Forelimb muscle (tissue), 1 donor: ENCODE measurements at places on chromosomes 7 and 10.

DNA sequence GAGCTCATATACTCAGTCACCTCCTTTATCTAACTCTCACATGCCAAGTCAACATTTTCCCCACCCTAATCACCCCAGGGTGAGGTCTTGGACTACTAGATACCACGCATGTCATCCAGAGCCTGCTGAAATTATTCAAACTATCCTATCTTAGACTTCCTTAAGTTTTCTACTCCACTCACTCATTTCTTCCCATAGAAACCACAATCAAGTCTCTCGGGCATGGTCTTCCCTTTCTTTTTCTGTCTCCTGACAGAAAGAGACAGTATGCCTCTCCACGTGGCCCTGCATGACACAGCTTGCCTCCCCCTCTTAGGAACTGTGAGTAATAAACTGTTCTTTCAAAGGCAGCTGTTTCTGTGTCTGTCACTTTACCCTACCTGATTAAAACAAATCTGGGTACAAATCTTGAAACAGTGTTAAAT is 29.4 kb downstream of the TAS2R41 start:
- no peak for DNase-seq

DNA sequence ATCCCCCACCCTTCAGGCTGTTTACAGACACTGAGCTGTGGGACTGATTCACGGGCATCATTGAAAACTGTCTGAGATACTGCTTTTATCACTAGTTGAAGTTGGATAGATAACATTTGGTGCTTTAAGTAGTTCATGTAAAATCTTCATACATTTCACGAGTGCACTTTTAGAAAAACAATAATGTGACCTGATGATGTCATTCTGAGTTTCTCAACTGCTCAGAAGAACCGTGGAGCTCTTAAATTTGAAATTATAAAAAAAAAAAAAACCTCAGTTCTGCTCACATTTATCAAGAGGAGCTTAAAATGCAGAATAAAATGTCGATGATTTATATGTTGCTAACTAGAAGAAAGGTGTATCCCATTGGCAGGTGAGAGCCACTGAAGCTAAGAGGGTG is 81.5 kb downstream of the GALNT11 start:
- DNase-seq: no peak

DNA sequence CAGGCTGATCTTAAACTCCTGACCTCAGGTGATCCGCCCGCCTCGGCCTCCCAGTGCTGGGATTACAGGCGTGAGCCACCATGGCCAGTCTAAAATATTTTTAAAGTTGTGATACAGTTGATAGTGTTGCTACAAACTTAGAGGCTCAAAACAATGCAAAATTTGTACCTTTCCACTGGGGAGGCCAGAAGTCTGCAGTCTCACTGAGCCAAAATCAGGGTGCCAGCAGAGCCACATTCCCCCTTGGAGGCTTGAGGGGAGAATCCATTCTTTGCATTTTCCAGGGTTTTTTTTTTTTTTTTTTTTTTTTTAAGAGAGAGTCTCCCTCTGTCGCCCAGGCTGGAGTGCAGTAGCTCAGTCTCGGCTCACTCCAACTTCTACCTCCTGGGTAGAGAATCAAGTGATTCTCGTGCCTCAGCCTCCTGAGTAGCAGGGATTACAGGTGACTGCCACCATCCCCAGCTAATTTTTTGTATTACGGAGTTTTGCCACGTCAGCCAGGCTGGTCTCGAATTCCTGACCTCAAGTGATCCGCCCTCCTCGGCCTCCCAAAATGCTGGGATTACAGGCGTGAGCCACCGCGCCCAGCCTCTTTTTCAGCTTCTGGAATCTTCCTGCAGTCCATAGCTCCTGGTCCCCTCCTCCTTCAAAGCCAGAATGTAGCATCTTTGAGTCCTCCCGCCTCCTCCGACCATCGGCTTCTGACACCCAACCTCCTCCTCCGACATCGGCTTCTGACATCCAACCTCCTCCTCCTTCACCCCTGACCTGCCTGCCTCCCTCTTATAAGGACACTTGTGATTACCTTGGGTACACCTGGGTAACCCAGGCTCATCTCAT is 37.2 kb downstream of the KLRG2 start:
- DNase-seq: no peak

DNA sequence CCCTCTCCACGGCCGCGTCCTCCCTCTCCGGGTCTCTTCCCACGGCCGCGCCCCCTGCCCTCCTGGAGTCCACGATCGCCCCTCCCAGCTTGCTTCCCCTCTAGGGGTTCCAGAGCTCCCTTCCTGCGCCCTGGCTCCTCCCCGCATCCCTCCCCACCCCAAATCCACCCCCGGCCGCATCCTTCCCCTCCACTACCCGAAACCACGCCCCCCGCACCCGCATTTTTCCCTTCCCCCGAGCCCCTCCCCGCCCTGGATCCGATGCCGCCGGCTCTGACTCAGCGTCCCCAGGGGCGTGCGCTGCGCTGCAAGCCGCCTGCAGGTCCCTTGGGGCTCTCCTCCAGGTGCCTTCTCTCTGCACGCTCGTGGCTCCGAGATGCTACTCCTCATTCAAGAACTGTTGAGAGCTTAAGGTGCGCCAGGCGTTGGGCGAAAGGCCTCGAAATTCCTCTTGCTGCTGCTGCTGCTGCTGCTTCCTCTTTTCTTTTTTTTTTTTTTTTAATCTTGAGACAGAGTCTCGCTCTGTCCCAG is 372 bp upstream of the TMEM130 start:
- DNase-seq: no peak

DNA sequence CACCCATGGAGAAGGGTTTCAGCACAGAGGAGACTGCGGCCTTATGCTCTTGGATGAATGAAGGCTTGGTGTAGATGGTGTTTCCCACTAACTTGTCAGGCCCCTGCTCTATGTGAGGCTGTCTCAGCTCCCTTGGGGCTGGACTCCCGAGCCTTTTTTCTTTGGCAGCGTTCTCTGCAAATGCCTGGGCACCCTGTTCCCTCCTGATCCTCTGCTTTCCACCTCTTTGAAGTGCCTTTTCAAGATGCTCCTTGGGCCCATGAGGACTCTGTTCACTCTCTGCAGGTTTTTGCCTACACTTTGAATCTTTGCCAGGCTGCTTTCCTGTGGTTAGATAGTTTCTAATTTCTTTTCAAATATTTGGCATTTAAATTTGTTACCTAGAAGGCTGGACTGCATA is 6.8 kb upstream of the ACBD5 start:
- DNase-seq: no peak

- DNase-seq: no peak
Measured at GRCh38 chr10:62527019-62527827, 153.1 kb downstream of the ZNF365 start.

DNA sequence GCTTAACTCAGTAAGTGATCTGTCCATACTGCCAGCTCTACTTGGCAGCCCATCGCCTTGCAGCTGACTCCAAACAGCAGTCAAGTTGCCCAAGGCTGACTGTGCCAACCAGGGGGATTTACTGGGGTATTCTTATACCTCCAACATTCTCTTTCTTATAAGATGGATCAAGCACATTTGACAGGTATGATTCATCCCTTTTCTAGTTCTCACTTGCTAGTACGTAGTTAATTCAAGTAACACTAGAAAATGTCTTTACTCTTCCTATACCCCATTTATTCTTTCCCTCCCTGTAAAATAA is 77.0 kb downstream of the SLC25A13 start:
- DNase-seq: no peak

- DNase-seq: no peak
Measured at GRCh38 chr10:130802301-130802700, 509.2 kb downstream of the TCERG1L start.

GRCh38 chr7:77406421-77406820 is 9.7 kb downstream of the GSAP start:
- no peak for DNase-seq

DNA sequence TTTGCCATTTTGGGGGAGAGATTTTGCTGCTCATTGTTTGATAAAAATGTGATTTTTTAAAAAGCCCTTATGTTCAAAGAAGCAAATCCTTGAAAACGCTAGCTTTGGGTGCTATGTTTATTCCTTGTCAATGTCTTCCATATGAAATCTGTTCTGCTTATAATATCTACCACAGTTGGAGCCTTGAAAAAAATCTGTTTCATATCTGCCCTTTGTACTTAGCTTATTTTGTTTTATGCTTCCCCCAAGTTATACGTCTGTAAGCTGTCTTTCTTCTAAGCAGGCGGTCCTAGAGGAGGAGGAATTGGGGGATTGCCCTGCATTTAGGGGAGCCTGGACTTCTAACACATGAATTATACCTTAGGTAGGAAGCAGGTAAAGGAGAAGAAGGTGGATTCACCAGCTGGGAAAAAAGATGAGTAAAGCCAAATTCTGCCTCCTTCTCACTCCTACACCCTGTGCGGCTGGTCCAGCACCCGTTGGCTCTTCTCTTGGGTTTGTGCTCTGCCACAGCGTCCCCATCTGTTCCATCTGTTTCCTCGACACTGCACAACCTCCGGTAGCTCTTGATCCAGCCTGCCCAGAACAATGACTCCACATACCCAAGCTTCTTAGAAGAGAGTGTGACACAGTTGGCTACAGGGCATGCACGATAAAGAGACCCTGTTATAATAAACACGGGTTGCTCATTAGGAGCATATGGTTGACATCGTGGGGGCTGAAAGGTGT is 31.9 kb upstream of the NEUROD6 start:
- no peak for DNase-seq

DNA sequence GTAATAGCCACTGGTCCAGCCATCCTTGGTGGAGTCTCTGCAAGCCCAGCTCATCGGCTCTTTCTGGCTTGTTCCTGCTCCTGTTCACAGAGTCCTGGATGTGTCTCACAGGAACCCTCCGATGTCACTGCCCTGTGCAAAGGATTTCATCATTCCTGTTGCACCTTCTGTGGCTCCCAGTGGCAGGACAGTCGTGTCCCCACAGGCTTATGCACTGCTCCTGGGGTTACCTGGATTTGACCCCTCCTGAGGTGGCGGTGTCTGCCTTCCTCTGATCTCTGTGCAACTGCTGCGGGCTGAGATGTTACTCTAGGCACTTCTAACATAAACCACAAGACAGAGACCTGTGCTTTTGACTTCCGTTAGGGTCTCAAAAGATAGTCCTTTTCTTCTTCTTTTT is 30.6 kb downstream of the APBB1IP start:
- no peak for DNase-seq

- DNase-seq: peak; percentile 5
Measured at GRCh38 chr7:131424219-131424822, 96.6 kb downstream of the MKLN1 start.

GRCh38 chr7:16944936-16945335 is 63.2 kb upstream of the AGR3 start:
- no peak for DNase-seq

DNA sequence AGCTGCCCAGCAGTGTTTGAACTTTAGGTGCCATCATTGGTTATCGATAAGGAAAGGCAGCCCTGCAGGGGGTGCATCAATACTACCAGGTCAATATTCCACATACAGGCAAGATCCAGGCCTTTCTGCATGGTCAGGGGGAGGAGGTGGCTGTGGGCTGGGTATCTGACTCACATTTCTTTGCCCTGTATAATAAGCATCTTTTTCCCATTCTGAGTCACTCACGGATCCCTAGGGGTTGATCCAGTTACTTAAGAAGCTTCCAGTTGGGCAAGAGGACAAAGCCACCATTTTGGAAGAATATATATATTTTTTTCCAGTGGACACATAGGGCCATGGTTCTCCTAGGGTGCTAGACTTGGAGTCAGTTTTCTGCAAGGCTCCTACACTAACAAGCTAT is 114.2 kb upstream of the HABP2 start:
- DNase-seq: no peak

- no peak for DNase-seq
Measured at GRCh38 chr10:3482200-3482993, 302.6 kb downstream of the KLF6 start.

DNA sequence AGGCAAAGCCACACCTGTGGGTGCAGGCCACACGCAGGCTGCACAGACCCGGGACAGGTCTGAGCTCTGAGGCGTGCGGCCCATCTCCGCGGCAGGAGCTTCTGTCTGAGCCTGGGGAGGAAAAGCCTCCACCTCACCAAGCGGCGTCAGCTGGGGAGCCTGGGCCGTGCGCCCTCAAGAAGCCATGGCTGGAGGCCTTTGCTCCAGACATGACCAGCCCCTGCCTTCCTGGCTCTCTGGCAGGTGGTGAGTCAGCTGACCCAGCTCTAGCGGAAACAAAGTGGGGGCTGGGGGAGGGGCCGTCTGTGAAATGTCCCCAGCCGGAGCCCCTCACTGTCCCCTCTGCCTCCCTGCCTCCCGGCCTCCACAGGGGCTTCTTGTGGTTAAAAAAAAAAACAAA is 12.5 kb downstream of the GPER1 start:
- no peak for DNase-seq

GRCh38 chr10:120514035-120514620 is 57.1 kb downstream of the PLPP4 start:
- DNase-seq: peak; percentile 16

DNA sequence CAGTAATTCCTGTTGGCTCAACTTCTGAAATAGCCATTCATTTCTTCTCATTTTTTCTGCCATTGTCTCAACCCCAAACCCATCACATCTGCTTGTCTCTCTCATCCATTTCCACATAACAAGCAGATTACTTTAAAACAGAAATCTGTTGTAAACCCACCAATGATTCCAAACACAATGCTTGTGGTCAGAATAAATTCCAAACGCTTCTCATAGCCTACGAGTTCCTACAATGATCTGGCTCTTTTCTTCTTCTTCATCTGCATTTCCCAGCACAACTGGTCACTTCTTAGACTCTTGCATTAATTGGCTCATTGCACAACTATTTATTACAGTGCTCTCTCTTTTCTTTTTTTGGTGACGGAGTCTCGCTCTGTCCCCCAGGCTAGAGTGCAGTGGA is 364.1 kb downstream of the GATA3 start:
- no peak for DNase-seq

GRCh38 chr7:128362670-128363069 is 1.2 kb upstream of the PRRT4 start:
- DNase-seq: no peak

DNA sequence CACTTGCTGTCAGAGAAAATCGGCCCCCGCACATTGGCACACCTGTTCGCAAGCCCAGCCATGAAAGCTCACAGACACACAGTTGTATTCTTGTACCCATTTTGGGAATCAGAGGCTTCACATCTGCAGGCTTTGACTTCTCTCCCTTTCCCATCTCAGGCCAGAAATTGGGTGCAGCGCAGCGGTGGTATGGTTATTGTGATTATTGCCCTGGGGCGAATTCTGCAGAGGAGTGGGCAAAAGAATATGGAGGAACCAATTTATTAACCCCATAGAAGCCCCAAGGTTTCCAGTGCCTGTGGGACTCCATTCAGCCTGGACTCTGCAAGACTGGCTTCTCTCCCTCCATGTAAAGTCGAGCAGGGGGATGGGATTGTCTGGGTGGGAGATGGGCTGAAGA is 14.0 kb downstream of the TLX1 start:
- DNase-seq: no peak

DNA sequence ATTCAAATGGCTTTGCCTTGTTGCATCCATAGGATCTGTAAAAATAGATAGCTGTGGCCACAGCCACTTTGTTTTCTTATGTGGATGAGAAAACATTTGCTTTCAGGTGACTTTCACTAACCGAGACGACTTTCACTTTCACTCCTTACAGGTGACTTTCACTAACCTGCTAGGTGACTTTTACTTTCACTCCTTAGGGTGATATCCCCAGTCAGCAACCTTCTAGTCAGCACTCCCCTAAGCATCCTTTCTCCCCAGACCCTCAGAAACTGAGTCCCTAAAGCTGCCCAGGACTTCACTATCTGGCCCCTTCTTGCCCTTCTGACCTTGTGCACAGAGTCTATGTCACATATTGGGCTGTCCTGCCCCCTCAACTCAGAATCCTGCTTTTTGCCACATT is 177.5 kb downstream of the RELN start:
- no peak for DNase-seq
